ENCODE measurements at places on chromosomes 13 and 19. TPM values are rescaled to one million over a fixed set of nuclear protein-coding genes. Genes with fewer than 3 reads are reported as not detected.

The ZNF416 gene
- total RNA-seq: 6.4 TPM

The CNFN gene
- 1,078 TPM for total RNA-seq

The LINGO3 gene
- total RNA-seq: not detected

The RAB3A gene
- 1.1 TPM for total RNA-seq

The TRPM4 gene
- 12.1 TPM for total RNA-seq

The ANGPTL8 gene
- total RNA-seq: not detected

The ECSIT gene
- 32.8 TPM for total RNA-seq

The ERF gene
- 21.5 TPM for total RNA-seq

The C1QTNF9B gene
- total RNA-seq: not detected

The ICAM4 gene
- total RNA-seq: not detected

The PIN1 gene
- 54.4 TPM for total RNA-seq

The SYT5 gene
- not detected for total RNA-seq

The RNF225 gene
- 14.7 TPM for total RNA-seq
